ENCODE measurements at places on chromosomes 16 and 17.

GRCh38 chr16:65660390-65660789 lies 538.5 kb upstream of the CDH11 start:
- no peak overlapping the region for H3K4me3 ChIP-seq
- no peaks in the 10 kb centered on the region for H3K36me3 ChIP-seq
- no peak for DNase-seq
- no peaks in the 10 kb centered on the region for H3K27me3 ChIP-seq

DNA sequence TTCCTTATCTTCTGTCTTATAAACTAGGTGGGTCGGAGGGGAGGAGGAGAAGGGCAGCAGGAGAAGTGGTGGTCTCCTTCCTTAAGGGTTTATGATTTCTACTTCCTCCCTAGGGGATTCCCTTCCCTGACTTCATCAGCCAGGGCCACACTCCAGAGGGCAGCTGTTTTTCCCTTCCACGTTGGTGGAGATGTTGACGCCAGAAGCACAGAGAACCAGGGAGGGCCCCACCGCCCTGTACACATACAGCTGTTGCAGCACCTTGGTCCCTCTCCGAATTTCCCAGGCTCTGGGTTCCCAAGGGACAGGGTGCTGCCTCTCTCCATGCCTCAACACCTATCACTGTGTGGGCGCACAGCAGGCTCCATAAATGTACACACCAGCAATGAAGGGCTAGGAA lies 5.6 kb upstream of the SLC6A4 start:
- H3K4me1 ChIP-seq = peaks cover 17% of the 10 kb centered on the region
- H3K4me3 ChIP-seq = no peak overlapping the region
- H3K27ac ChIP-seq = no peak overlapping the region
- H3K36me3 ChIP-seq = no peaks in the 10 kb centered on the region
- peaks cover 21% of the 10 kb centered on the region for H3K27me3 ChIP-seq

DNA sequence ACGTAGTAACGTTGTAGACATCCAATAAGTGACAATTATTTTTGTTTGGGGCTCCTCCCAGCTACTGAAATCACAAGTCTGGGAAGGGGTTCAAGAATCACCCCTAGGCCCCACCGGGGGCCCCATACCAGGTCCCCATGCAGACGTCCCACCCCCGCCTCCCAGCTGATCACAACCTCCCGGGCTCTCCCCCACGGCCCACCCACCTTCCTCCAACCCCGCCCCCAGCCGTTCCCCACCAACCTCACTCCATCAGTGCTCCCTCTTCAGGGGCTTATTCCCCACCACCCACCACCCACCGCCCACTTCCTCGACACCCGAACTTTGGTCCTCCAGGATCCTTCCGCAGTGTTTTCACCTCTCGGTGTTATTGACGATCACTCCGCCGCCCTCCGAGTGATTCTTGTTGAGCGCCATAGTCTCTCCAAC lies 240 bp downstream of the WBP2 start:
- H3K27ac ChIP-seq = no peak overlapping the region
- H3K36me3 ChIP-seq = peaks cover 31% of the 10 kb centered on the region
- DNase-seq = no peak
- no peaks in the 10 kb centered on the region for H3K27me3 ChIP-seq
- peaks cover 14% of the 10 kb centered on the region for H3K4me1 ChIP-seq

DNA sequence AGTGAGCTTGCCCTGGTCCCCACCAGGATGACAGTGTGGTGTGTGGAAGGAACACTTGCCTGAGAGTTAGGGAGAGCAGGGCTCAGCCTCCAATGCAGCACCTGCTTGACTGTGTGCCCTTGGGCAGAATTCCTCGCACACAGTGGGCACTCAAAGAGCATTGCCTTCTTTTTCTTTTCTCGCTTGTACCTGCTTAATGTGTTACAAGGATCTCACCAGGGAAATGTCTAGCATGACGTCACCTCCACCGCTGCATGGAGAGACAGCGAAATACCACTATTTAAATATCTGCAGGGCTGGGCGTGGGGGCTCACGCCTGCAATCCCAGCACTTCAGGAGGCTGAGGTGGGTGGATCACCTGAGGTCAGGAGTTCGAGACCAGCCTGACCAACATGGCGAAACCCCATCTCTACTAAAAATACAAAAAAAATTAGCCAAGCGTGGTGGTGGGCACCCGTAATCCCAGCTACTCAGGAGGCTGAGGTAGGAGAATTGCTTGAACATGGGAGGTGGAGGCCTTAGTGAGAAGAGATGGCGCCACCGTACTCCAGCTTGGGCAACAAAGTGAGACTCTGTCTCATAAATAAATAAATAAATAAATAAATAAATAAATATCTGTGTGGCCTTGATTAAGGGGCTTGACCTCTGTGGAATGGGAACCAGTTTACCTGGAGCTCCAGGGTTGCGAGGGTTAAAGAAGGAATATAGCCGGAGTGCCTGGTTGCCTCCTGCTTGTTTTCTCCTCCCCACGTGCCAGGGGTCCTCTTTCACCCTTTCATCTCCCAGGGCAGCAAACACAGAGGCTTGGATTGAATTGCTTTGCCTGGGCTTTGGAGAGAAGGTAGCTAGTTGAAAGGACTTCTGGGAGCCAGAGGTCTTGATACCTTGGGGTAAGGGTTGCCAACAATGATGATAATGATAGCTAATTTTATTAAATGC lies 16.3 kb downstream of the SNX29 start:
- H3K36me3 ChIP-seq = no peaks in the 10 kb centered on the region
- no peak overlapping the region for H3K4me3 ChIP-seq

- H3K4me3 ChIP-seq = no peak overlapping the region
- H3K27me3 ChIP-seq = no peaks in the 10 kb centered on the region
- H3K36me3 ChIP-seq = peaks cover 46% of the 10 kb centered on the region
- H3K4me1 ChIP-seq = peaks cover 48% of the 10 kb centered on the region
- H3K27ac ChIP-seq = no peak overlapping the region
- no peak for DNase-seq
Measured at GRCh38 chr17:16197276-16197675, 18.1 kb downstream of the NCOR1 start.

- no peaks in the 10 kb centered on the region for H3K36me3 ChIP-seq
- H3K4me1 ChIP-seq = no peaks in the 10 kb centered on the region
- no peak overlapping the region for H3K4me3 ChIP-seq
- H3K27ac ChIP-seq = no peak overlapping the region
Measured at GRCh38 chr17:1695365-1695764, 10.7 kb upstream of the PRPF8 start.

DNA sequence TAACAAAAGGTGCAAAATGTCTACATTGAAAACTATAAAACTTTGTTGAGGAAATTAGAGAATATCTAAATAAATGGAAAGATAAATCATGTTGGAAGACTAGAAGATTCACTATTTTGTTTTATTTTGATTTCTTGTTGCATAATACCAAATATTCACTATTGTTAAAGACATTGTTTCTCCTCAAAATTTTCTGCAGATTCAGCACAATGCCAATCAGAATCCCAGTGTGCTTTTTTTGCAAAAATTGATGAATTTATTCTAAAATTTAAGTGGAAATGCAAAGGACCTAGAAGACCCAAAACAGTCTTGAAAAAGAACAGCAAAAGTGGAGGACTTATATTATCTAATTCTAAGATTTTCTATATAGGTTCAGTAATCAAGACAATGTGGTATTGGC lies 40.4 kb downstream of the TTLL6 start:
- H3K4me1 ChIP-seq = no peaks in the 10 kb centered on the region
- H3K27me3 ChIP-seq = peaks cover 45% of the 10 kb centered on the region
- H3K27ac ChIP-seq = no peak overlapping the region
- H3K36me3 ChIP-seq = peaks cover 3% of the 10 kb centered on the region
- no peak for DNase-seq
- H3K4me3 ChIP-seq = no peak overlapping the region

- no peaks in the 10 kb centered on the region for H3K4me1 ChIP-seq
- DNase-seq = no peak
- no peaks in the 10 kb centered on the region for H3K36me3 ChIP-seq
- peaks cover 7% of the 10 kb centered on the region for H3K27me3 ChIP-seq
Measured at GRCh38 chr16:68835970-68836369, 7.4 kb upstream of the TANGO6 start.

GRCh38 chr17:4440690-4441686 lies 7.2 kb downstream of the SPNS3 start:
- DNase-seq = no peak
- H3K4me1 ChIP-seq = peaks cover 16% of the 10 kb centered on the region
- no peaks in the 10 kb centered on the region for H3K27me3 ChIP-seq

DNA sequence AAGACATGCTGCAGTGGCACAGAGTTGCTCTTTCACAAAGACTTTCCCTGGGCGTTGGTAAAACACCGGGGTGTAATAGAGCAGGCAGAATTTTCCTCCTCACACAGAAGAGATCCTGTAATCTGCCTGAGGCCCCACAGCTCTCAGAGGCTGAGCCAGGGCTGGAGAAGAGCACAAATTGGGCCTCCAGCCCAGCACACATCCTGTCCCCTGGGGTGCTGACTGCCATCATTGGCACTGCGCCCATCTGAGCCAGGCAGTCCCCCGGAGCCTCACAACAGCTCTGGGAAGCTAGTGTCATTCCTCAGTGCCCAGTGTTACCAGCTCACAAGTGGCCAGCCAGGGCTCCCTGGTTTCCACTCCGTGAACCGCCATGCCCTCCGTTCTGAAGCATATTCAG lies 119.4 kb downstream of the SOCS1 start:
- no peaks in the 10 kb centered on the region for H3K27me3 ChIP-seq
- no peak overlapping the region for H3K4me3 ChIP-seq
- no peak overlapping the region for H3K27ac ChIP-seq
- H3K36me3 ChIP-seq = peaks cover 9% of the 10 kb centered on the region
- no peak for DNase-seq

DNA sequence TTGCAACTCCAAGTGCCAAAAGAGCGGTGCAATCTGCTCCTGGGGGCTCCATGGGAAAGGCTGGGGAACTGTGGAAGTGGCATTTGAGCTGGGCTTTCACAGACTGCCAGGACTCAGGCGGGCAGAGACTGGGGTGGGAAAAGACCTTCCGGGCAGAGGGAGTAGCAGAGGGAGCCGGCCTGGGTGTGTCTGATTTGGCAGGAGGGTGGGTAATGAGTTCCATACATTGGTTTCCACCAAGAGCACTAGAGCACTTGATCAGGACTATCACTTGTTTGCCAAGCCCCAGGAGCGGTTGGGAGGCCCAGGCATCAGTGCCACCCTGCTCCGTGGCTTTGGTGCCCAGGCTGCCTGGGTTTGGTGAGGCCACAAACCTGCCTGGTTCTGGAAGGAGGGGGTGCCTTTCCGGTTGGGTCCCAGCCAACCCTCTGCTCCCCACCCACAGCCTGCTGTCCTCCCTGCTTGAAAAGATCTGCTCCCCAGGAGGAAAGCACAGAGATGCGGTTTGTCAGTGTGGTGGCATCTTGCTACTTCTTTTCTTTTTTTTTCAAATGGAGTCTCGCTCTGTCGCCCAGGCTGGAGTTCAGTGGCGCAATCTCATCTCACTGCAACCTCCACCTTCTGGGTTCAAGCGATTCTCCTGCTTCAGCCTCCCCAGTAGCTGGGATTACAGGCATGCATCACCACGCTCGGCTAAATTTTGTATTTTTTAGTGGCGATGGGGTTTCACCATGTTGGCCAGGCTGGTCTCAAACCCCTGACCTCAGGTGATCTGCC lies 3.5 kb upstream of the TRIM47 start:
- no peaks in the 10 kb centered on the region for H3K27me3 ChIP-seq
- no peaks in the 10 kb centered on the region for H3K36me3 ChIP-seq
- DNase-seq = no peak
- no peak overlapping the region for H3K27ac ChIP-seq

GRCh38 chr17:75927286-75927922 lies 13.4 kb downstream of the FBF1 start:
- H3K36me3 ChIP-seq = no peaks in the 10 kb centered on the region
- no peak overlapping the region for H3K4me3 ChIP-seq
- no peaks in the 10 kb centered on the region for H3K27me3 ChIP-seq
- H3K27ac ChIP-seq = no peak overlapping the region

- H3K27me3 ChIP-seq = no peaks in the 10 kb centered on the region
- no peak overlapping the region for H3K27ac ChIP-seq
- no peaks in the 10 kb centered on the region for H3K4me1 ChIP-seq
- no peak for DNase-seq
Measured at GRCh38 chr16:13307255-13307654, 405.9 kb downstream of the SHISA9 start.

GRCh38 chr16:58324792-58325191 lies 30.0 kb upstream of the PRSS54 start:
- no peaks in the 10 kb centered on the region for H3K36me3 ChIP-seq
- H3K4me3 ChIP-seq = no peak overlapping the region
- H3K27ac ChIP-seq = no peak overlapping the region
- no peak for DNase-seq
- peaks cover 45% of the 10 kb centered on the region for H3K27me3 ChIP-seq

DNA sequence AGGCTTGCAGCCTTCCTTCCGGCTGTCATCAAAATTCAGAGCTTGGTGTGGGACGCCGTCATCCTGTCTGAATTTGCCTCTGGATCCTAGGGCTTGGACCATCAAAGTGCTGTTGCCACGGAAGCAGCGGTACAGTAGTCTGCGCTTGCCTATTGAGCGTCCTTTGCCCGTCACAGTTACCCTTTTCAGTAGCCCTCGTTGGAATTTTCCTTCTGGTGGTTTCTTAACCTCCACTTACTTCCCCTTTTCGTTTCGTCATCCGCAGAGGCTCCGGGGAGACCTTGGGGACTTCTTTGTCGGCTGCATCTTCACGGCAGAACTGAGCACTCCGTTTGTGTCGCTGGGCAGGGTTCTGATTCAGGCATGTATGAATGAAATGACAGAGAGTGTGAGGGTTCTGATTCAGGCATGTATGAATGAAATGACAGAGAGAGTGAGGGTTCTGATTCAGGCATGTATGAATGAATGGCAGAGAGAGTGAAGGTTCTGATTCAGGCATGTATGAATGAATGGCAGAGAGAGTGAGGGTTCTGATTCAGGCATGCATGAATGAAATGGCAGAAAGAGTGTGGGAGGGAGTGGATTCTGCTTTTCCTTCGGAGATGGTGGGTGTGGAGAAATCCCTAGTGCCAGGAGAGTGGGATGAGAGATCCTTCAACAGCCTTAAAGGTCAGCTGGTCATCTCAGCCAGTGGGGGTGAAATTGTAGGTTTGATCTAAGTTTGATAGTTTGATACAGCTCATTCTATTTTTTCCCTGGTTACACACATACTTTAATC lies 8.0 kb downstream of the TLCD3A start:
- H3K4me1 ChIP-seq = no peaks in the 10 kb centered on the region
- no peak overlapping the region for H3K4me3 ChIP-seq
- no peaks in the 10 kb centered on the region for H3K27me3 ChIP-seq
- DNase-seq = no peak
- H3K27ac ChIP-seq = no peak overlapping the region

- no peak for DNase-seq
- H3K4me1 ChIP-seq = peaks cover 3% of the 10 kb centered on the region
- H3K27ac ChIP-seq = no peak overlapping the region
- H3K36me3 ChIP-seq = peaks cover 5% of the 10 kb centered on the region
- H3K4me3 ChIP-seq = no peak overlapping the region
Measured at GRCh38 chr17:82838386-82839063, 1.3 kb downstream of the ZNF750 start.

Measured in effector memory CD8-positive, alpha-beta T cell (primary cell).